LHCN-M2 (cell line): ENCODE measurements at places on chromosomes 13 and 19.
A peak's percentile ranks its signal among the peaks of the same experiment; 100 is the strongest.

DNA sequence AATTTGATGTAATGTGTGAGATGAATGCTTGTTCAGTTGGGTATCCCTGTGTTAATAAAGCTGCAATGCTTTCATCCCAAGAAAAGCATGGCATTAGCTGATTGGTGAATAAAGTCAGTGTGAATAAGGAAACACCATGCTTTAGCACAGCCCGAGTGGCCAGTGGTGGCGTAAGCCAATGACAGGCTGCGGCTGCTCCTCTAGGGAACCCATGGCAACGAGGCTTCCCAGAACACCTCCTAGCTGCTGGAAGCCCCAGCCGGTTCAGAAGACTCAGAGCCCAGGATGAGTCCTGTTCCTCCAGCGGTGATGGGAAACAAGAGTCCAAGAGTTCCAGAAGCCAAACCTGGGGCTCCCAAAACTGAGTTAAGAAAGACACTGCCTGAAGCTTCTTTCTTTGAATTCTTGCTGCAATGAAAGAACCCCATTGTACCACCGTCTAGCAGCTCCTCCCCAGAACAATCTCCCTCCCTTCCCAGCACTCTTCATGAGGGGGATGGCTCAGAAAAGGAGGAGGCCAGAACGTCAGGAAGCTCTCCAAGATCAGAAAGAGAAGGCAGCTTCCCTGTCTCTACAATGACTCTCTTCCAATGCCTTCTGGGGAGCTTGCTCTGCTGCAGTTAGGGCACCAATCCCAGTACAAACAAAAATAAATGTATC, 58.2 kb downstream of the TSHZ3 start:
- DNase-seq, result no peak

DNA sequence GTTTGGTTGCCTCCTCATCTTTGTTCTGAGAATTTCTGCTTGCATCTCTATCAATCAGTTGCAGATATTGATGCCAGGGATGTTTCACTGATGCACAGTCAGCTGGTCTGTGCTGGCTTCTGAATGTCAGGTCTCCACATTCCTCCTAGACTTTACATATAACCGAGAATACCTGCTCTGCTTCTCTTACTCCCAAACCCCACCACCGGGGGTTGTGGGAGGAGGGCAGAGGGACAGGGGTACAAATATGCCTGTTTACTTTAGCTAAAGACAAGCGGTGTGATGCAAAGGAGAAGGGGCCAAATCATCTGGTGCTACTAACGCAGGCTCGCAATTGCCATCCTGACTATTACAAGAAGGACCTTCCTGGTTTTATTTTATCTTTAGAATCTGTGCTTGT, 17.4 kb upstream of the KLHL1 start:
- no peak for DNase-seq

- DNase-seq, result no peak
These were observed 3.9 kb downstream of the SIX5 start for GRCh38 chr19:45764945-45765701.

DNA sequence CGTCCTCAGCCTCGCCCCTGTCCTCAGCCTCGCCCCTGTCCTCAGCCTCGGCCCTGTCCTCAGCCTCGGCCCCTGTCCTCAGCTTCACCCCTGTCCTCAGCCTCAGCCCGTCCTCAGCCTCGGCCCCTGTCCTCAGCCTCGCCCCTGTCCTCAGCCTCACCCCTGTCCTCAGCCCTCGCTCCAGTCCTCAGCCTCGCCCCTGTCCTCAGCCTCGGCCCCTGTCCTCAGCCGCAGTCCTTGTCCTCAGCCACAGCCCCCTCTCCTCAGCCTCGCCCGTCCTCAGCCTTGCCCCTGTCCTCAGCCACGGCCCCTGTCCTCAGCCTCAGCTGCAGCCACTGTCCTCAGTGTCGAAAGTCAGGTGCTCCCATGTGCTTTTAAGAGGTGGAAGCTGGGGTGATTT, 10.5 kb downstream of the C13orf46 start:
- DNase-seq, result no peak

DNA sequence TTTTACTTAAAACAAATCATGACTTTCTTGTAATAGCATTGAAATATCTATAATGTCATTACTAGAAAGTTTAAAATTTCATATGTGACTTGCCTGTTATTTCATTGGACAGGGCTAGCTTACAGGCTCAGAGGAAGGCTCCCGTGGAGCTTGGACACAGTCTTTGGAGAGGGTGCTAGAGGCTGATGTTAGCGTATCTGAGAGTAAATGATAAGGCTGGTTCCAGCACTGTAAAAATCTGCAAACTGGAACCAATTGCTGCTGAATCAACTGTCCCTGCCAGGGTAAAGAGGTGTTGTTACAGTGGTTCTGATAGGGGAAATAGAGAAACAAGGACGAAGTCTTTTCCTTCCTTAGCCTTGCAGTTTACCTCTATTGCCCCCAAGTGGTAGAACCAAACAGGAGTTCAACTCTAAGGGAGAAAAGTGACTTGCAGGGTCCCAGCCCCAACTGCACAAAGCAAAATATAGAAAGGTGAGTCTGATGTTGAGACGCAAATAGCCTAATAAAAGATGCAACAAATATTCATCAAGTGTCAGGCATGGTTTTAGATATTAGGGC, 901.7 kb downstream of the DIAPH3 start:
- DNase-seq, result no peak

- no peak for DNase-seq
These were observed 322.3 kb downstream of the OXGR1 start for GRCh38 chr13:96672016-96672415.

DNA sequence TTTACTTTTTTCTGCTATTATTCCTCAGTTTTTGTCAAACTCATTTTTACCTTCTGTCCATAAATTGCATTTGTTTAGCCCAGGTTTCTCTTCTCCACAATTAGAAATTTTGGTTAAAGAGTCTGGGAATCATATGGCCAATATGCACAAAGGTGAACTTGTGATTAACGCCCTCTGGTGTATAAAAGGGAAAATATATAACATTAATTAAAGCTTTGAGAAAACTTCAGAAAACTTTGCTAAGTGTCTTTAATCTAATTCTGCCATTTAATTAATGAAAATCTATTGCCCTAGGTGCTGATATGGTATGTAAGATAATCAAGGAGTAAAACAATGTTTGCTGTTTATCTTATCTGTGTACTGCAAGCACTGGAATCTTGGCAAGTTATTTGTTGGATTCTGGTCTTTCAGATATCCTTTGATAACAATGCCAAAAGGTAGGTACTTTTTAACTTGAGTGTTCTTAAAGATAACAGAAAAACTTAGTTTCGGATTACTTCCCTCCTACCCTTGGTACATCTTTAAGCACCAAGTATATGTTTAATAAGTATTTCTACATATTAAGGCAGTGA, 402.6 kb downstream of the SUCLA2 start:
- DNase-seq, result no peak

DNA sequence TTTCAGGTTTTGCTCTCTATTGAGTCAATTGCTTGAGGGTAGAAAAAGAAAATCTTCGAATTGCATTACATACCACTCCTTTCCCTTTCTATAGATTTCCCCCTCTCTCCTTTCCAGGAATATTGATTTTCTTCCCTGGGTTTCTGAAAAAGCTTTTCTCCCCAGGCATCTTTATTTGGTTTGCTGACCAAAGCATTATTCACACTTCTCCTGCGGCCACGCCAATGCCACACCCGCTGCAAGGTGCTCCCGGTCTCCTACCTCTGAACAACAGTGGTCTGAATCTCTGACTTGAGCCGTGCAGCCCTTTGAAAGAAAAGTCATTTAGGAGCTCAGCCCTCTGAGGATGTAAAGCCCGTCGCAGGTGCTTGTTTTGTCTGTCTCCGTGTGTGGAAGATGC, 350.9 kb upstream of the TMTC4 start:
- no peak for DNase-seq

GRCh38 chr13:73387318-73387717, 328.5 kb downstream of the KLF5 start:
- no peak for DNase-seq

- peak; percentile 75 for DNase-seq
These were observed 1.1 kb upstream of the PPP1R12C start for GRCh38 chr19:55118401-55118991.

GRCh38 chr19:46728693-46729339, 11.9 kb upstream of the PRKD2 start:
- peak; percentile 33 for DNase-seq
